ENCODE measurements at places on chromosomes 5 and 9.

- DNase-seq: no peak
Measured at GRCh38 chr5:44574678-44575077, 185.5 kb upstream of the FGF10 start.

- no peak for DNase-seq
Measured at GRCh38 chr5:180563994-180564393, 27.3 kb downstream of the SCGB3A1 start.

DNA sequence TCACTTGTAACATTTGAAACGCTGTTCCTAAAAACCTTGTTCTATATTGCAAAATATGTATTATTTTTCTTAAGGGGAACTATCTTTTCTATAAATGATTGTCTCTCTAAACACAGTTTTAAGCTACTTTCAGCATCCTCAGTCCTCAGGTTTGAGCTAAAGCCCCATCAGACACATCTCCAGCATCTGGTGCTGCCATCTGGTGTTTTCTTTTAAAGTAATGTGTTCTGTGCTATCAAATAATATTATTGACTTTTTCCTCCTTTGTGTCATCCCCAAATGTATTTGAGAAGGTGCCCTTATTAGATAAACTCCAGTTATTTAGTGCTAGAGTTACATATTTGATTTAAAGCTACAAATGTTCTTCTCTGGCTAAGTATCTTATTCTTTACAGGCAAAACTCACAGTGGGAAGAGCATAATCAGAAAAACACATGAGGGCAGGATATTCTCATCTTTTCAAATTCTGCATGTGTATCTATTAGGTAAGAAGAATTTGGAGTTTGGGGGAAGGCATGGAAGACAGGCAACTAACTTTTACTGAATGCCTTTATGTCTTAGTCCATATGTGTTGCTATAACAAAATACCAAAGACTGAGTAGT, 27.5 kb downstream of the ZNF474 start:
- DNase-seq: peak; percentile 23

GRCh38 chr9:133888809-133889491, 103.2 kb downstream of the VAV2 start:
- no peak for DNase-seq

- no peak for DNase-seq
Measured at GRCh38 chr5:80067016-80067415, 31.9 kb downstream of the THBS4 start.

GRCh38 chr9:34072868-34073590, 24.3 kb upstream of the UBAP2 start:
- peak; percentile 41 for DNase-seq

GRCh38 chr5:136811551-136811950, 446.2 kb upstream of the TRPC7 start:
- no peak for DNase-seq

DNA sequence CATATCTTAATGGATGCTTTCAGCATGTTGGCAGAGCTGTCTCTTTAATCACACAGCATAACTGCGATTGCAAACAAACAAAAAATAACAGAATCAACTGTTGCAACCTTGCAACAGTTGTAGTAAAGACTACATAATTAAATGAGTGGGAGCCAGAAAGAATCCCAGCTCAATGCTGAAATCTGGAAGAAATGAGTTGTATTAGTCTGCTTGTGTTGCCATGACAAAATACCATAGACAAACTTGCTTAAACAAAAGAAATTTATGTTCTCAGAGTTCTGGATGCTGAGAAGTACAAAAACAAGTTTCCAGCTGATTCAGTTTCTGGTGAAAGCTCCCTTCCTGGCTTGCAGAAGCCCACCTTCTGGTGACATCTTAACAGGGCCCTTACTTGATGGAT, 260.9 kb upstream of the TUSC1 start:
- no peak for DNase-seq

DNA sequence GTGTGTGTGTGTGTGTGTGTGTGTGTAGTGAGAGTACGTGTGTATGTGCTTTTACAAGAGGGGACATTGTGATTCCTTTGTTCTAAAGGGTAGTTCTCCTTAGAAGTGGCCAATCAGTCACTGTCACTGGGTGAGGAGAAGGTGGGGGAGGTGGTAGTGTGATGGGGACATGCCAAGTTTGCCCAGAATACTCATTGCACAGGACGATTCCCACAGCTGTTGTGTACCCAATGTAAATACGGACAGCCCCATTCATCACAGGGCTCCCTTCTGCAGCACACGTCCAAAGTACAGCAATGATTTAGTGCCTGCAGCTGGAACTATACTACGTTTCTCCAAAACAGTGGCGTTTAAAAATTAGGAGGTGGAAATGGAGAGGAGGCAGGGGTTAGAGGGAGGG, 287.8 kb downstream of the TLR4 start:
- DNase-seq: no peak

DNA sequence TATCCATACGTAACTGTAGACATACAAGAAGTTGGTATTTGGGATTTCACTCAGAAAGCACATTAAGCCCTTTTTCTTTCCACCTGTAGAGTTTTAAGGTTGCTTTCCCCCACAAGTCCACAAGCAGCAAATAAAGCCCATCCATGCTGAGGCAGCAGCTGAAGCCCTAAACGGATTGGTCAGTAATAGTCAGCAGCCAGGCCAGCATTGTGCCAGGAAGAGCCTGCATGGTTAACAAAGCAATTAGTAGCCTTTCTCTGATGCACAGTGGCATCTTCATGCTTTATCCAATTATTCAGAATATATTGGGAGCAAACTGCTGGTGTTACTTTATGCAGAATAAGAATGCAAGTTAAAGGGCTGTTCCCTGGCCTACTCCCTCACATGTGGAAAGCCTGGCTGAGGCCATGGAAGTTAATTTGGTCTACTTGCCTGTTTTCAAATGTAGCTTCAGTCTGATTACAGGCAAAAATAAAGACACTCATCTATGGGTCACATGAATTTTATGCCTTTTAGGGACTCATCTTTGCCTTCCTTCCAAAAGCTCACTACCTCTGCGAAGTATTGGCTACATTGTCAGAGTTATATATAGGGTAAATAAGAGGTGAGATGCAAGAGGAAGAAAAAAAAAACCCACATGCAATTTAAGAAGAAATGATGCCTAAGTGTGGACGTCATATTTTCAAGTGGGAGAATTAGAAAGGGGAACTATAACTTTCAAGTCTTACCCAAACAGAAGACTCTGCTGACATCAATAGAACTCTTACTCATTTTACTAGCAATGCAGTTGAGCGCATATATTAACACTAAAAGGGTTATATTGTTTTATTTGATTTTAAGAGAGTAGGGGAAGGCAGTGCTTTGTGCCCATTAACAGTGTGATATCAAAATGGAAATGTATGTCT, 15.9 kb downstream of the EBF1 start:
- DNase-seq: no peak

DNA sequence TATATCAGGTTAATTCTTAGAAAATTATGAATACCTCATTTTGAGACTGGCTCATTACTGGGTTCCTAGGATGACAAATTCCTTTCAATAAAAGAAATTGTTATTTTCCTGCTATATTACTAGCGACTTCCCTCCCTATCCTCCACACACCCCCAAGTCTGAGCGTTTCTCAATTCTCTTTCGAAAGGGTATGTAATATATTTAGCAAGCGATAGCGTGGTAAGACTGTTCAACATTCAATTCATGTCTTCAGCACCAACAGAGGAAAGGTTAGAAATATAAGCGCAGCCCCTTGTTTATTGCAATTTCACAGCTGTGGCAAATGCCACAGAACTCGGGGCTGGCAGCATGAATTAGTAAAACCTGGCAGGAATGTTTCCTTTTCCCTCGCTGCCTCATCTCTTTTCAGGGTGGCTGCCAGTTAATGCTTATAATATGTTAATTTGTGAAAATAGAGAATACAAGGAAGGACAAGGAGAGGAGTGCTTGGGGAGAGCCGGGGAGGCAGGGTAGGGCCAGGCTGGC, 152.7 kb upstream of the TBCA start:
- no peak for DNase-seq

DNA sequence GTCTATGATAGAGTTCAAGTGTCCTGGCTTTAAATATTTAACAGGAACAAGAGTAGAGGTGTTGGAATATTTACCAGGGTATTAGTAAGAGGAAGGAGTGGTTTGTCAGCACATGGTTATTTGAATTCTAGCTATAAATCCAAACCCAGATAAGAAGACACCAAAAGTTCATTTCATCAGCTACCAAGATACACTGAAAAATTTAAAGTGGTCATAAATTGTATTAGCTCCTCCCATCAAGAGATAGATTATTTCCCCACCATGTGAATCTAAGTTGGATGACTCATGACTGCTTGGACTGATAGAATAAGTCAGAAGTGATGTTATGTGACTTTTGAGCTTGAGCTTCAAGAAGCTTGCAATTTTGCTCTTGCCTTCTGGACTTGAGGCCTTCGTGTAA, 72.1 kb upstream of the GRAMD2B start:
- peak; percentile 48 for DNase-seq

DNA sequence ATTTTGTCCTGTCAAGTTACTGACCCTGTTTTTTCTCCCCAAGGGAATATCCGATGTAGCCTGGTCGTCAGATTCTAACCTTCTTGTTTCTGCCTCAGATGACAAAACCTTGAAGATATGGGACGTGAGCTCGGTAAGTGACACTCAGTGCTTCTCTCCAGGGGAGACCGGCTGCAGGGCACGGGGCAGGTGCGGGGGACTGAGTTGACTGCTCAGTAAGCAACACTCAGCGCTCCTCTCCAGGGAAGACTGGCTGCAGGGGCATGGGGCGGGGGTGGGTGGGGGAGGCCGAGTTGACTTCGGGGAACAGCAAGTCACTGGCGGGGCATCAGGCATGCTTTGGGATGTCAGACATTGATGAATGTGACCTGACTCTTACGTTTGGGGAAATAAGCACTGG, 6.0 kb downstream of the WDR5 start:
- no peak for DNase-seq

- no peak for DNase-seq
Measured at GRCh38 chr5:170275376-170275994, 22.1 kb downstream of the LCP2 start.

- DNase-seq: no peak
Measured at GRCh38 chr5:145588113-145588512, 247.0 kb downstream of the PRELID2 start.

DNA sequence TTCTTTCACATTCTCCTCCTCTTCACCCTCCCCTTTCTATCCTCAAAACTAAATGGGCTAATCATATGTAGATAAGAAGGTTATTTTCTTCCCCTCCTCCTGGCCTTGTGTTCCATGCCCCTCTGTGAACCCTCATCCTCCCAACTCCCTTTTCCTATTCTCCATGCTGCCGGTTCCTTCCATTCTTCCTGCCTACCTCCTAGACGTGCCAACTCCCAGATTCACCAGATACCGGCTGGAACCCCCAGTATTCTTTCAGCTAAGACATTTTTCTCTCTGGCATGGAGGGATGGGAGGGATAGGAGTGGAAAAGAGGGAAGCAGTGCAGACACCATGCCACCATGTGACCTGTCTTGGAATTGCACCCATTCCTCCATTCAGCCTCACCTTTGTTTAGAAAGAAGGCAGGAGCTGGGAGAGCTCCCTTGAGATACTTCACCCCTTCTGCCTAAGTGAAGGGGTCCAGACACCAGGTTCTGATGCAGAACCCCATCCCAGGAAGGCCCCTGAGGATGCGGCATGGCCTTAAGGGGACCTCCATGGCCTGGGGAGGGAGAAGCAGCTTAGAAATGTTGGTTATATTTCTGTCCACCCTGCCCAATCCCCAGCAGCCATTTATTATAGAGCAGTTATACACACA, 4.8 kb downstream of the DNAJB5 start:
- peak; percentile 45 for DNase-seq

DNA sequence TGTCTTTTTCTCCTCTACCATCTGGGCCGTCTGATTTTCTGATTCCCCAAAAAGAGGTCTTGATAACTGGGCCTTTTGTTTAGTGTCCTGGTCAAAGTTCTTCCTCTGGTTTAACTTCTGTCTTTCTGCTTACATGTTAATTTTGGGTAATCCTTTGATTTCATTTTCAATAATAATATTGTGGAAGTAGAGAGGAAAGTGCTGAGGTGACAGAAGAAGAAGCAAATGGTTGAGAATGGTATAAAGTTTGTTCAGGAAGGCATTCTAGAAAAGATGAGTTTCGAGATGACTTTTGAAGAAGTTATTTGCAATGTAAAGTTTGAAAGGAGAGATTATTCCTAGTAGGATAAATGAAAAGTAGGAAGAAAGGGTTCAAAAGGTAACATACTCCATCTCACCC, 118.1 kb downstream of the UNC13B start:
- no peak for DNase-seq

- no peak for DNase-seq
Measured at GRCh38 chr9:121815084-121815483, 163.7 kb downstream of the DAB2IP start.

Data from HTR-8/SVneo (cell line).